ENCODE measurements at places on chromosomes 13 and 19.

- DNase-seq: no peak
Observed at GRCh38 chr19:15101479-15102082, 5.6 kb upstream of the SYDE1 start.

DNA sequence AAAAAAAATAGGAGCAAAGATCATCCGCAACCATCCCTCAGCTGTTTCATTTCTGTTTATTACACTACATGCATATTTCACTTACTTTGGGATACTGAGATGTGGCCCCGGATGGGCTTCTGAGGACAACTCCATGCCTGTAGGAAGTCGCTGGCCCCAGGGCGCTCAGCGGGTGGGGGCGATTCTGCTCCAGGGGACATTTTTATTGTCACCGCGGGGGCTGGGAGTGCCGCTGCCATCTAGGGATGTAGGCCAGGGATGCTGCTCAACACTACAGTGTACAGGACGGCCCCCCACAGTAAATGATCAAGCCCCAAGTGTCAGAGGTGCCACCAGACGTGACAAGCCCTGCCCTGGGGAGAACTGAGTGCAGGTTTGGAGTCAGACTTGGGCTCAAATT is 6.4 kb upstream of the BST2 start:
- no peak for DNase-seq

GRCh38 chr13:43564952-43565351 is 221.8 kb downstream of the ENOX1 start:
- DNase-seq: no peak

GRCh38 chr13:94880463-94880862 is 168.1 kb upstream of the SOX21 start:
- DNase-seq: no peak

Data from B cell (primary cell).